ENCODE measurements at places on chromosomes 13 and 19.

- DNase-seq = no peak
Measured at GRCh38 chr13:23372264-23372906, 61.1 kb downstream of the SACS start.

DNA sequence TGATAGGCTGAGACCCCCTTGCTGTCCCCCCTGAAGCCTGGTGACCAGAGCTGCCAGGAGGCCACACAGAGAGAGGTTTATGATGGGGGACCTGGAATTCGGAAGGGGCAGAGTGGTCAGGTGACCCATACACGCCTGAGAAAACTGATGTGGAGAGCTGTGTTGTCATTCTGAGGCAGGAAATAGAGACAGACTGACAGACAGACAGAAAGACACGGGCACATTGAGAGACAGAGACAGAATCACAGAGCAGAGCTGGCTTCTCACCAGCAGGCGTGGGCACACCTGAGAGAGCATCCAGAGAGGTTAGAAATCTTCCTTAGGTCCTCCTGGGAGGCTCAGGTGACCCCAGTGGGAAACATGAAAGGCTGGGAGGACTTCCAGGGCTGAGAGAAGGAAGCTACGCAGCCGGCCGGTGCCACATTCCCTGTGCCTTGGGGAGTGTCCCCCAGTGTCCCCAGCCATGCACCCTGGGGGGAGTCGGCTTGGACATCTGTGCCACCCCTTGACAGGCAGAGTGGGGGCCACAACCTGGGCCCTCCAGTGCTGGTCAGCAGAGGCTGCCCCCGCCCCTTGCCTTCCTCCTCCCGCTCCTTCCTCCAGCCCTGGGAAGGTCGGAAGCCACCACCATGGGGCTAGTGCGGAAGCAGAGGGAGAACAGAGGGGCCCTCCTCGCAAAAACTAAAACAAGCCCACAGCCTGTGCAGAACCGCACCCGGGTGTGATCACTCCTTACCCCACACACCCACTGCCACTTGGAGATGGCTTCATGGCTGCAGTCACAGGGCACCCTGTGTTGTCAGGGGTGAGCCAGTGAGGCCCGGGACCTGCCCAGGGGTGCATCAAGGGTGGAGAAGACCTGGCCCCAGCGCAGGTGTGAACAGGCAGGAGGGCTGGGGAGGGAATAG lies 2.2 kb downstream of the FFAR1 start:
- peak; percentile 14 for DNase-seq

DNA sequence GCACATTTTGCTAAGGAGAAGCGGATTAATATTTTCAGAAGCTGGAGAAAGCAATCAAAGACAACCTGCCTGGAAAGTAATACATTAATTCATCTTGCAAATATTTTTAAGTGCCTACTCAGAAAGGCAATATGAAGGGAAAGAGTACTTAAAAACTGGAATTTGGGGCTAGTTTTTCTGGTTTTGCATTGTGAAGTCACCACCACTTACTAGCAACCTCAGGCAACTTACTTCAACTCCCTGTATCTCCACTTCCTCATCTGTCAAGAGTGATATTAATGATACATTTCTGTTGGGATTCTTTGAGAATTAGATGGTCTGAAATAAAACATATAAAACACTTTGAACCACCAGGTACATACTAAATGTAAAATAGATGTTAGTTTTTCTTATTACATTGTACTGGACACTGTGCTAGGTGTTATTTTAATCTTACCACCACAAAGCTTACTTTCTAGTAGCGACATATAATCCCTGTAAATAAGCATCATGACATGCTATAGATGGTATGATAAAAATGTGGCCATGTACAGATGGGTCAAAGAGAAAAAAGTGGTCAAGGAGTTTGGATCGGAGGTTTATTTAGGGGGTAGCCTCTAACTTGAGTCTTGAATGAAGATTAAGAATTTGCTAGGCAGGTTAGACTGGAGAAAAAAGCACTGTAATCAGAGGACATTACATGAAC lies 101.2 kb downstream of the SPRY2 start:
- DNase-seq = no peak

DNA sequence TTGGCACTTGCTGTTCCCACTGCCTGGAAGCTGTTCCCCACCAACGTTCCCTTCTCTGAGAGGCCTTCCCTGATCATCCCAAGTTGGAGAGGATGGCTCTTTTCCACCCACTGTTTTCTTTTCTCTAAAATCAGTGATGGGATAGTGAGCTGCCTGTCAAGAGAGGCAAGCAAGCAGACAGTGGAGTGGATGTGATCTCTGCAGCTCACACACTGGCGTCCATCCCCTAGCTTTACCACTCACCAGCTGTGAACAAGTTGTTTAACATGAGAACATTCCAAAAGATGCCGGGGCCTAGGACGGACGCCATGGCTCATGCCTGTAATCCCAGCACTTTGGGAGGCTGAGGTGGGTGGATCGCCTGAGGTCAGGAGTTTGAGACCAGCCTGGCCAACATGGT lies 28.0 kb upstream of the SEMA6B start:
- no peak for DNase-seq

DNA sequence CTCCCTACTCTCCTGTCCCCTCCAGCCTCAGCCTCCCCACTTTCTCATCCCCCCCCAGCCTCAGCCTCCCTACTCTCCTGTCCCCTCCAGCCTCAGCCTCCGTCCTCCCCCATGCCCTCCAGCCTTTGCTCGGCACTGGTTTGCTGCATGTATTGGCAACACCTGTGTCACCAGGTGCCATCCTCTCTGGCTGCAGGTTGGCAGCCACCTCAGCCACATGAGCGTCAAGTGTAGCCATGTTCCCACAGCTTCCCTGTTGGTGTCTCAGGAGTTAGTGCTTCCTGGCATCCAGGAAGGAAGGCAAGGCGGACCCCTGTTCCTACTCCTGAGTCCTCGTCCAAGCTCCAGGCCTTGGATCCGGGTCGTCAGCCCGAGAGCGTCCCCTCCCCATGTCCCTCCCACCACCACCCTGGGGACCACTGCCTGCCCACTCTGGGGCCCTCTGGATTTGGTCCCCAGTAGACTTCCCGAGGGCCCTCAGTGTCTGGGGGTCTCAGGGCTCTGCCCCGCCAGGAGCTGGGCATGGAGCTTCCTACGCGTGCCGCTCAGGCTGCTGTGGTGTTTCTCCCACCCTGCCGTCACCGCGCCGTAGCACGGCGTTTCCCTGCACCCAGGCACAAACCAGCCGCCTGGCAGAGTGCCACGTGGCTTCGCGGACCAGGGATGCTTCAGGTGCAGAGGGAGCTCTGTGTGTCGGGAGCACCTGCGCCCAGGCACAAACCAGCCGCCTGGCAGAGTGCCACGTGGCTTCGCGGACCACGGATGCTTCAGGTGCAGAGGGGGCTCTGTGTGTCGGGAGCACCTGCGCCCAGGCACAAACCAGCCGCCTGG lies 128.3 kb upstream of the MCF2L start:
- DNase-seq = no peak

DNA sequence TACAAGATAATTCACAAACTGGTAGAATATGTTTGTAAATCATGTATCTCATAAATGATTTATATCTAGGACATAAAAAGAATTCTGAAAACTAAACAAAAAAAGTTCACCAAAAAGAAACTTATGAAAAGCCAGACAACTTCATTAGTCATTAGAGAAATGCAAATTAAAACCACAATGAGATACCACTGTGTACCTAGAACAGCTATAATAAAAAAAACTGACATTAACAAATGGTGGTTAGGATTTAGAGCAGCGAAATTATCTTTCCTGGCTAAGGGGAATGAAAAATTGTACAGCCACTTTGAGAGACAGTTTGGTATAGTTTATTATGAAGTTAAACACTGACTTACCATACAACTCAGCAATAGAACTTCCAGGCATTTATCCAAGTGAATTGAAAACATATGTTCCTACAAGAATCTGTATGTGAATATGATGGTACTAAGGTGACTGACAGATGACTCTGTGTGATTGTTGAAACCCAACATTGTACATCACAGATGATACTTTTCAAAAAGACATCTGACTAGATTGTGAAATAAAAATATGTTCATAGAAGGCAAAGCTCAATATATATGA lies 41.8 kb downstream of the UGGT2 start:
- no peak for DNase-seq

DNA sequence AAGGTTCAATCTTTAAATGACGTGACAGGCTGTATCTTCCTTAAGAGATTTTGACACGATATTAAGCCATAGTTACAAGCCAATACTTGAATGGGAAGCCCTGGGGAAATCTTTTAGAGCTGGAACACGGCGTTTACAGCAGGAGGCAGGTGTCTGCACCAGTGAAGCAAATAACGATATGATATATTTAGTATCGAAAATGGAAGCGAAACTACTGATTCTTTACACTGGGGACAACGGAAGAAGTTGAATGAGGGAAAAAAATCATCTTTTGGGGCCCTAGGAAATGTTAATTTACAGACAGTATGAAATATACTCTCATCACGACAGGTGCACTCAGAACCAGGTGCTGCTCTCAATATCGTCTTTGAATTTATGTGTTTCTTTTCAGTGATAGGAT lies 793.9 kb upstream of the PCDH20 start:
- no peak for DNase-seq

DNA sequence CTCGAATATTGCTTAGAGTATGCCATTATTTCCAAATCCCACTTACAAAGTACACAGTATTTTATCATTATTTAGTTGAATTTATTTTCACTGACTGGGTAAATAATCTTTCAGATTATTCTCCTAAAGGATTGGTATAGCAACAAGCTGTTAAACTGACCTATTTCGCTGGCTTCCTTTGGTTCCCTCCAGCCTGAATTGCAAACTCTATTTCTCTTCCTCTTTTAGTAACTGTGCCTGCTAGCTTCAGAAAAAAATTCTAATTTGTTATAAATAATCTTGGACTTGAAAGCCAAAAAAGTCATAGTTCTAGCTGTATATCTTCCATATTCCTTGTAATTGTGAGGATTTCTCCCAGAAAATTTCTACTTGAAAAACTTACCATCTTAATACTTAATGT lies 15.0 kb upstream of the CCNA1 start:
- DNase-seq = no peak
